ENCODE measurements at places on chromosomes 2 and 18.

DNA sequence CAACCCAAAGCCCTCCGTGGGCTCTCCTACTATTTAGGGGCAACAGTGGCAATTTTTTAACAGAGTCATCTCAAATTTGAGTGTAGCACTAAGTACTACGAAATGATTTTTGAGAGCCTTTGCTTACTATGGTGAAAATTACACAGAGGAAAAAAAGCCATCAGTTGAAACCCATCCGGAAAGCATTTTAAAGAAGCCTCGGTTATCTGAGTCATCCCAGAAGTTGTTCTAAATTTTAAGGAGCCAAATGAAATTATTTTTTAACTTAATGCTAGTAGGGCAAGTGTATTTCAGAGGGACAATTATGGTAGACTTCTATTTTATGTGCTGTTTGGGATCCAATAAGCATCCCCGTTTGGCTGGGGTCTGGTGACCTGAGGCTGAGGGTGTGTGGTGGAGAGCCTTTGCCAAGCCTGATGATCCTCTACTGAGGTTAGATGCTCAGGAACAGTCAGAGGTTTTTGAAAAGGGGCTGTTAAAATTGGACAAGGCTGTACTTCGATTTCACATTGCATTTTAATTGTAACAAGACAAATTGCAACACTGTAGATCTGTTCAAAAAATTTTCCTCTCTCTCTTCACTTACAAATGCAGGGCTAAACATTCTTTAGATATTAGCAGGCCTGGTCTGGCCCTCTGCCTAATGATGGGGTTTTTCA is 47.0 kb downstream of the RAPGEF4 start:
- no peak for DNase-seq

- no peak for DNase-seq
Measured at GRCh38 chr2:150462770-150463169, 24.7 kb downstream of the RND3 start.

- DNase-seq = peak; percentile 71
Measured at GRCh38 chr2:127408004-127408806, 10.0 kb upstream of the PROC start.

GRCh38 chr2:3212061-3212362 is 165.6 kb downstream of the EIPR1 start:
- DNase-seq = no peak

DNA sequence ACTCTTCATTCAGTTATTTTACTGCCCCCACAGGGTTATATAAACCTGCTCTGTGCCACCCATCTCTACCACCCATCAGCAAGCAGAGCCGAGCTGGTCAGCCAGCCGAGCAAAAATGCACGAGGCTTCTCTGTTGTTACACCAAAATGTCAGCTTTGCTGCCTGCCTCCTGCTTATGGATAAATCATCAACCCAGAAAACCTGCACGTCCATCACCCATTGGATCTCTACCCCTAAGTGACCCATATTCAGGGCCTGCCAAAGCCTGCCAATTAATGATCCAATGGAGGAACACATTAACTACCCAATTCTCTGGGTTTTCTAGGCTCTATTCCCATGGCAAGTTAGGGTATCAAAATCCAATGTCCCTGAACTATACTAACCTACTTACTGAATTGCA is 365.5 kb upstream of the ACVR2A start:
- DNase-seq = no peak

- no peak for DNase-seq
Measured at GRCh38 chr2:34950797-34951196, 1351.7 kb upstream of the FAM98A start.

DNA sequence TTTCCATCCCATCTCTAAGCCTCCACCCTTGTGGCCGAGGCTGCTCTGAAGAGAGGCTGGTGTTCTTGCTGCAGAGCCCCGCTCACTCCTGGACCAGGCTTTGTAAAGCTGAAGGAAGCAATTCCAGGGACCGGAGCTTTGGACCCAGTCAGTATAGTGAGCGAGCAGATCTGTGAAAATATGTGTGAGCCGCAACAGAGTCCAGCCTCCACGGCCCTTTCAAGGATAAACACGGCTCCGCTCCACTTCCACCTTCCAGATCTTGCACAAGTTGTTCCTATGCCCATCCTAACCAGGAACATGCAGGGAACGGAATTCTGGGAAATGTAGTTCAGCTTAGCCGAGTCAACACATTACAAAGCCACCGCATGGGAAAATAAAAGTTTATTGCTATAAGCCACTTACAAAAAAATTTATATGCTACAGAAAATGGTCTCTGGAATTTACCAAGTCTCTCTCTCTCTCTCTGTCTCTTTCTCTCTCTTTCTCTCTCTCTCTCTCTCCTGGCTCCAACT is 151.7 kb upstream of the ZNF521 start:
- DNase-seq = no peak

GRCh38 chr2:161165266-161165665 is 5.0 kb downstream of the TANK start:
- DNase-seq = no peak

GRCh38 chr2:114046866-114047435 is 157.1 kb downstream of the ACTR3 start:
- no peak for DNase-seq

- no peak for DNase-seq
Measured at GRCh38 chr2:43405829-43406228, 179.4 kb upstream of the ZFP36L2 start.
